RWPE2 (cell line): ENCODE measurements at places on chromosomes 5 and 9.

- no peak for DNase-seq
These were observed 759.3 kb upstream of the TYRP1 start for GRCh38 chr9:11933926-11934325.

DNA sequence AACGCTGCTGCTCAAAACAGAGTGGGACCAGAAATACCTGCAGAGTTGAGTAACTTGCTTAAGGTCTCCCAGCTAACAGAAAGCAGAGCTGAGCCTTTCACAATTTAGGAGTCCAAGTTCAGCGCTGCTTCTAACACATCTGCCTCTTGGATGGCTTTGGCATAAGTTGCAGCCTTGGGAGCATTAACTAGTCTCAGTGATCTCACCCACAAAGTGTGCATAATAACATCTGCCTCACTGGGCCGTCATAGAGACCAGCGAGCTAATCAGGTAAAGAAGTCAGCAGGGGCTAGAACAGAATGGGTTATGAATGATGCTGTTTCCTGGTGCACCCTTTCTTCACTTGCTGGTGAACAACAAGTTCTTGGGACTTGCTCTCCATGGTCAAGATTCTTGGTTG, 36.5 kb downstream of the WWC1 start:
- DNase-seq: no peak

DNA sequence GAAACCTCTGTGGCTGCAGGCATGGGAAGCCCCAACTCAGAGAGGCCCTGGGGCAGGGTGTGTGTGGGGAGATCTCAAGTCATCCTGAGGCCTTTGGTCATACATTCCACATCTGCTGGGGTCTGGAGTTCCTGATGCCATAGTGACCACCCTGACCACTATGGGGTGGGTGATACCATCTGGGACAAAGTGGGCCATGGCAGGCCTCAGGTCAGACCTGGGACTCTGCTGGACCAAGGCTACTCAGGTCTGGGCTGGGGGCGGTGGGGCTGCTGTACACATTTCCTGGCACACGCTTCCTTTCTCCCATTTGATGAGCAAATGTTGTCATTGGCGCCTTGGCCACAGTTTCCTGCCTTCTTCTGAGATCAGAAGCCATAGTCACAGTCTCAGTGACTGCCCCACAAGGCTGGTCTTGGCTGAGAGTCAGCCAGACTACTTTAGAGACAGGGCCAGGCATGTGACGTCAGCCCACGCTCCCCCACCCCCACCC, 15.1 kb upstream of the ACSL6 start:
- peak; percentile 51 for DNase-seq

DNA sequence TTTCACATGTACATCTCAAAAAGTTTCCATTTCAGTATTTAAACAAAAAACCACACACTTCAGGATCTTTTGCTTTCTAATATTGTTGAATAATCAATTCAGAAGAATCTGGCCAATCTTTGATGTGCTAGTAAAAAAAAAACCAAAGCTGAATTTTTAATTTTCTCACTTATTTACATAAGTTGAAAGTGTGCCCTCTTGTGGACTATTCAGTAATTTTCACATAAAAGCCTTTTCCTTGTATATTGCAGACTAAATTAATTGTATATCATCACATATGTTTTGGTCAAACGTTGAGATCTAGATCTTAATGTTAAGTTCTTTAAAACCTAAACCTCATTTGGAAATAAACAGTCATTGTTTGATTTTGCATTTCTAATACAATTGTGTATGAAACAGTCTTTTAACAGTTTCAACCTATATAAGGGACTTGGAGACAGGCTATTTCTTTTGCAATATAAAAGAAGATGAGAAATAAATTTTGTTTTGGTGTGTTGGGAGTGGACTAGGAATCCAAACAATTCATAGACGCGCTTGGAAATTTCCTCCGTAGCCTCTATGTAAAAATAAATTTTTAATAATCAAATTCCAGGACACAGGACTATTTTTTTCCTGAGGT, 68.1 kb downstream of the NIPBL start:
- DNase-seq: no peak

GRCh38 chr5:118653872-118654271, 334.5 kb downstream of the DTWD2 start:
- DNase-seq: no peak

DNA sequence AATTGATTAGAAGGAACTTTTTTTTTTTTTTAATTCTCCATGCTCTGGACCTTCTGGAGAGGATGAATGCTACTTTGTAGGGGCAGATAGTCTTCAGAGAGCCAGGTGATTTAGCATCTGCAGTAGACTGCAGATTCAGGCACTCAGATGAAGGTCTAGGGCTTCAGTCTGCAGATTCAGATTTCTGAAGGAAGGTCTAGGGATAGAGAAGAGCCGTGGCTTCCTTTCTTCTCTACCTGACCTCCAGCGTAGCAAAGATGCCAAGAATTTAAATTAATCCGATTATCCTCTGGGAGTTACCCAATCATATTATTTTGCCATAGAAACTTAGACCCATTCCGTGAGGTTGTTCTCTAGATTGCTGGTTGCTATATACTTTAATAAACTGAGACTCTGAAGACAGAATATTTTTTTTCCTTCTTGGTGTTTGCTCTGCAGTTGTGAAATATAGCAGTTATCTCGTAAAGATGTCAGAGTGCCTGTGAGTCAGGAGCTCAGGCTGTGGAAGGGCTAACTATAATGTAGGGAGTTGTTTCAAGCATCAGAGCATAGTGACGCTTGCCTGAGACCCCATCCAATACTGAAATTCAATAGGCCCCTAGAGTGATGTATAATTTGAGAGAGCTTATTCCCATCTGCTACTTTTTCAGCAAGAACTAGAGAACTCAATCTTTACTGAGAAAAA, 132.7 kb upstream of the SLC12A2 start:
- no peak for DNase-seq

DNA sequence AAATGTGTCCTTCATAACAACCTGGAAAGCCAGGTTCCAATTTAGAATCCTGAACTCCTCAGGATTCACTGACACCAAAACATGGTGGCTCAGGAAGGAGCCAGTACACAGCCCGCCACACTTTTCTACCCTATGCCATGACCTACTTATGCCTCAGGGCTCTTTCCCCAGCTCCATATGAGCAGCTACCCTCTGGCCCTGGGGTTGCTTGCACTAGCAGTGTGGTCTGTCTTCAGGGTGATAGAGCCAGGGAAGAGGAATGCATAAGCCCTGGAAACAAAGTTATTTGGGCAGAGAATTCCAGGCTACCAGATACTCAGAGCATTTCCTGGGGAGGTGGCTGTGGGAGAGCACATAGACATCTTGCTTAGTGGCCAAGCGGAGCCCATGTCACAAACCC, 15.0 kb upstream of the ECM2 start:
- no peak for DNase-seq

GRCh38 chr9:89732295-89732938, 127.6 kb downstream of the GADD45G start:
- DNase-seq: no peak

- no peak for DNase-seq
These were observed 159.5 kb upstream of the IL12B start for GRCh38 chr5:159489779-159490178.

DNA sequence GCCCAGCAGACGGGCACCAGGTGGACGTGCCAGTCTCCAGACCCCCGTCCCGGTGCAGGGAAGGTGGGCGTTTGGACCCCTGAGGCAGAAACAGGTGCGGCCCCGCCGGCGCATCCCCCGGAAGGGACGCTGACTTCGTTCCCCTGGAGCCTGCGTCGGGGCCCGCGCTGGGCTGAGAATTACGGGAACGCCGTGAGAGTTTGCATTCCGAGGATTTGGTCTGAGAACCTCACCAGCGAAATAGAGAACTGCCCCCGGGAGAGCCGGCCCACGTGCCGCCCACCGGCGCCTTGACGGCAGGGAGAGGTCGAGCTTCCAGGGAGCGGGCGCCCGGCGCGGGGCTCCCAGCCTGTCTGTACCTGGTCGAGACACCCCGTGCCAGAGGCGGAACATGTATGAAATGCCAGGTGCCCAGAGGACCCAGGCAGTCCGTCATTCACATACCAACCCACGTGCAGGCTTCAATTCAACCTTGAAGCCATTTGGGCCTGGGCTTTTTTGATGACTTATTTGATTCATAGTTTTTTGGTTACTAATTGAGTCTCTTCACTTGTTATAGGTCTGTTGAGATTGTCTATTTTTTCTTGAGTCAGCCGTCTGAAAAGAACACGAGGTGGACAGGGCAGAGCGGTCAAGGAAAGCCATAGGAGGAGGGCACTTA, 877 bp upstream of the CAMSAP1 start:
- no peak for DNase-seq

DNA sequence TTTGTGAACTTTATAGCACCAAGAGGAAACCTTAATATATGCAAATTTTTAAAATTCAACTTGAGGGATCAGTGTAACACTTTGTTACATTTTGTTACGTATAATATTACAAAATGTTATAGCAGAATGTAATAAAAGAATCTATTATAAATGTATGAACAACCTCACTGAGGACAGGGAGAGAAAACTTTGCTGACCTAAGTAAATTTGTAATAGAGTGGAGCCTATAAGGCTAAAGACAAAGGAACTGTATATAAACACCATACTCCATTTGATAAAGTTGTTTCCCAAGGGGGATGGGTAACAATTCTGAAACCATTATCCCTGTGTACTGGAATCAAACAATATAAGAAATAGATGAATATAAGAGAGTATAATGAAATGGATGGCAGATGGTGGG, 77.3 kb downstream of the ANGPTL2 start:
- DNase-seq: no peak

- no peak for DNase-seq
These were observed 2.0 kb downstream of the PCDHGA11 start for GRCh38 chr5:141422742-141423291.

GRCh38 chr5:33227746-33228145, 213.0 kb upstream of the TARS1 start:
- no peak for DNase-seq

DNA sequence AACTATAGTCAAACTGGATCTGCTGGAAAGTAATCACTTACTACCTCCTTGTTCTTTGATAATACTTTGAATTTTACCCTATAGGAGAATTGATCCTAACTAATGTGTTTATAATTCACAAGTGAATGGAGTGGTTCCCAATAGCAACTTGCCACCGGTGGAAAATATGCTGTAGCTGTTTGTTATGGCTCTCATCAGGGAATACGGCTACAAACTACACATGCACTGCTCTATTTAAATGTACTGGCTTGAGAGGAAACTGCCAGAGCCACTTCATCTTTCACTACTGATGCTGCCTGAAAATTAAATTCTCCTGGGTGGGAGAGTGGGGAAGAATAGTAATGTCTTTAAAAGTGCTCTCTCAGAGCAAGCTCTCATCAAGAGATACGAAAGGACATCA, 448.5 kb upstream of the GRAMD2B start:
- no peak for DNase-seq

DNA sequence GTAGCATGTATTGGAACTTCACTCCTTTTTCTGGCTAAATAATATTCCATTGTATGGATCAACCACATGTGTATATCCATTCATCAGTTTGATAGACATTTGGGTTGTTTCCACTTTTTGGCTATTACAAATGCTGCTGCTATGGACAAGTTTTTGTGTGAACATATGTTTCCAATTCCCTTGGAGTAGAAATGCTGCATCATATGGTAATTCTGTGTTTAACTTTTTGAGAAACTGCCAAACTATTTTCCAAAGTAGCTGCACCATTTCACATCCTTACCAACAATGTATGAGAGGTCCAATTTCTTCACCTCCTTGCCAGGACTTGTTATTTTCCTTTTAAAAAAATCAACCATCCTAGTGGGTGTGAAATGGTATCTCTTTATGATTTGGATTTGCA, 8.4 kb downstream of the FRRS1L start:
- DNase-seq: no peak

GRCh38 chr5:120463006-120463680, 957 bp upstream of the PRR16 start:
- DNase-seq: no peak

GRCh38 chr5:168434746-168435321, 51.4 kb upstream of the RARS1 start:
- DNase-seq: no peak

- no peak for DNase-seq
These were observed 12.1 kb upstream of the DIPK1B start for GRCh38 chr9:136700304-136700703.

DNA sequence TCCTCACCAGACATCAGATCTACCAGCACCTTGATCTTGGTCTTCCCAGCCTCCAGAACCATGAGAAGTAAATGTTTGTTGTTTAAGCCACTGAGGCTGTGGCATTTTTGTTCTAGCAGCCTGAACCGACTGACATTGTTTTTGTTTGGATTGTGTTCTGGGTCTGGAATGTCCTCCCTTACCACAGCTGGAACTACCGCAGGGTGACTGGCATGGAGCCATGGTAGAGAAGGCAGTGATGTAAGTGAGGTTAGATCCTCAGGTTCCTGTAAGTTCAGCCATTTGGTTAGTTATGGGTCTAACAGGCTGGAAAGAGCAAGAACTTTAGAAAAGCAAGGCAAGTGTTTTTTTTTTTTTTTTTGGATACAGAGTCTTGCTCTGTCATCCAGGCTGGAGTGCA, 209.3 kb downstream of the DAB2IP start:
- no peak for DNase-seq

GRCh38 chr9:110048976-110049698, 158.8 kb downstream of the C9orf152 start:
- DNase-seq: peak; percentile 64

DNA sequence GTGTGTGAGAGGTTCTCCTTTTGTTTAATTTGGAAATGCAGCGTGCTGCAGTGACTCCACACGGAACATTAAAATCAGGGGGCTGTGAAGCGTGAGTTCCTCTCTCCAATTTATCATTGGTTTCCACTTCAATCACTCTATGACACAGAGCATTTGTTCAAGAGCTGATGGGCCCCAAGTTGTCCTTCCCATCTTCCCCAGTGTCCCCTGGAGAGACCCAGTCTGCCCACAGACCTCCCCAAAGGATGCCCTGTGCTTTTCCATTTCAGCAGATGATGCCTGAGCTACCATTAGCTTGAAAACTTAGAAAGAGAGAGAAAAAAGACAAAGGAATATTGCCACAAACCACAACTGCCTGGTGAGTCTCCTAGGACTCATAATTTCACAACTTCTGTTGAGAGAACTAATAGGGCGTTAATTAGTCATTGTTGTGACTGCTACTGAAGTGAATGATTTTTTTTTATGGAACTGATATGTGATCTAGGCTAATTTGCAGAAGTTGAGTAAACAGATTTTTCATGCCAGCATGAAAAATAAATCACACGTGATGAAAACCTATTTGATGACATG, 772.7 kb downstream of the SEMA5A start:
- DNase-seq: no peak

DNA sequence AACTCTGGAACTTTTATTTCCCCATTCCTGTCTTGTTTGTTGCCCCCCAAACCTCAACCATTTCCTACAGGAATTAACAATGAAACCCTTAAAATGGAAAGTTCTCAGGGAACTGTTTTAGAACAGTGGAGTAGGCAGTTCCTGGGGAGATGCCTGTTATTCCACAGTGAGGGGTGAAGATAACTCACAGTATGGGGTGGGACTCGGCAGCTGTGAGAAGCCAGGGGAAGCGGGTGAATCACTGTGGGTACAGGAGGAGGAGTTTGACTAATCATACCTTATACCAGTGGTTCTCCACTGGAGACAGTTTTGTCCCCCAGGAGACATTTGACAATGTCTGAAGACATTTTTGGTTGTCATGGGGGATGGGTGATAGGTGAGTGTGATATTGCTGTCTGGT, 36.9 kb upstream of the GLRA1 start:
- DNase-seq: no peak

GRCh38 chr9:81384911-81385310, 304.4 kb downstream of the TLE1 start:
- no peak for DNase-seq

- no peak for DNase-seq
These were observed 42.1 kb upstream of the DIRAS2 start for GRCh38 chr9:90684736-90685135.

GRCh38 chr5:178690208-178690607, 40.3 kb downstream of the ZNF354A start:
- no peak for DNase-seq

GRCh38 chr5:170782438-170782837, 1.1 kb upstream of the GABRP start:
- no peak for DNase-seq
